ENCODE measurements at places on chromosomes 3 and 15.

DNA sequence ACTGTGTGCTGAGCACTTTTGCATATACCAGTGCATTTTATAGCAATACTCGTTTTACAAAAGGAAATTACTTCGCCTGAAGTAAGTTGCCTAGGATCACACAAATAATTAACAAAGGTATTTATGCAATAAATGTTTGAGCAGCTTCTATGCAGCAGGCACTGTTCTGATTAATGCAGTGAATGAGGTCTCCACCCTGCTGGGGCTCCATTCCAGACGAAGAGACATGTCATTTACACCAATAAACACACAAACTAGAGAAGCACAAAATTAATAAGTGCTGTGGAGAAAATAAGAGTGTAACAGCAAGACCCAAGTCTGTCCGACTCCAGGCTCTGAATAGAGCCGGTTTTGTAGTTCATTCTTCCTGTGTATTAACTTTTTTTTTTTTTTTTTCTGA is 17.5 kb downstream of the NOX5 start:
- no peak for DNase-seq

GRCh38 chr15:29795610-29796009 is 26.7 kb downstream of the TJP1 start:
- no peak for DNase-seq

DNA sequence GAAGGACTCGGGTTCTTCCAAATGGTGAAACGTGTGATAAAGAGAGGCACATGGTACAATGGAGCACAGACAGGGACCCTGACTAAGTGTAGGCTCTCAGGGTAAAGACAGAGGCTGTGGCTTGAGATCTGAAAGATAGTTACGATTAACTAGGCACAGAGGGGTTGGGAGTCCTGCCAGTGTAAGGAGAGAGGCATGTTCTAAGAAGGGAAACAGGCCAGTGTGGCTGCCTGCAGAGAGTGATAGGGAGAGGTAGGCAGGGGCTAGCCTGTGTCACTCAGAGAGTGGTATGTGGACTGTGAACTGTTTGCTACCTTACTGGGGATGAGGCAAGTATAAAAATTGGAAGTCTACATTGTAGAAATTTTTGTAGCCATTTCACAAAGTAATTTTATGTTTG is 109.5 kb downstream of the PEX5L start:
- no peak for DNase-seq

DNA sequence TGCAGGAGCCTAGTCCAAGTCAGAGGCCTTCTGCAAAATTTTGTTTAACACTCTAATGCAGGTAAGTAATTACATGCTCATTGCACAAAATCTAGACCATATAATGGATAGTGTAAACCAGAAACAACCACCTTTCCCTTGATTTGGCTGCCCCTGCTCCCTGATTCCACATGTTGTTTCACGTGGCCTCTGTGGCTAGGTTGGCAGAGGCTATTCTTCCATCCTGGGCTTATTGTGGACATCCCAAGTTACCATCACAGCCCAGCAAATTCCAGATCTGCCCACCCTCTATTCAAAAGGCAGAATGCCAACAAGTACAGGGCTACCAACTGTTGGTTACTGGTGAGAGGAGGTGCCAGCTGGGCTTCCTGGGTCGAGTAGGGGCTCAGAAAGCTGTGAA is 794.5 kb upstream of the GRM7 start:
- DNase-seq = no peak

GRCh38 chr3:47989981-47990440 is 26.2 kb downstream of the MAP4 start:
- peak; percentile 23 for DNase-seq

GRCh38 chr3:32238453-32239306 is at the start of gene CMTM8:
Gene CMTM8 (plus strand): TSS chr3:32238680. CDS start chr3:32238973, 293 bp downstream.
- peak; percentile 39 for DNase-seq

- no peak for DNase-seq
Observed at GRCh38 chr3:130411320-130411719, 65.8 kb downstream of the COL6A5 start.

GRCh38 chr15:101070502-101071273 is 151.5 kb downstream of the LRRK1 start:
- no peak for DNase-seq

DNA sequence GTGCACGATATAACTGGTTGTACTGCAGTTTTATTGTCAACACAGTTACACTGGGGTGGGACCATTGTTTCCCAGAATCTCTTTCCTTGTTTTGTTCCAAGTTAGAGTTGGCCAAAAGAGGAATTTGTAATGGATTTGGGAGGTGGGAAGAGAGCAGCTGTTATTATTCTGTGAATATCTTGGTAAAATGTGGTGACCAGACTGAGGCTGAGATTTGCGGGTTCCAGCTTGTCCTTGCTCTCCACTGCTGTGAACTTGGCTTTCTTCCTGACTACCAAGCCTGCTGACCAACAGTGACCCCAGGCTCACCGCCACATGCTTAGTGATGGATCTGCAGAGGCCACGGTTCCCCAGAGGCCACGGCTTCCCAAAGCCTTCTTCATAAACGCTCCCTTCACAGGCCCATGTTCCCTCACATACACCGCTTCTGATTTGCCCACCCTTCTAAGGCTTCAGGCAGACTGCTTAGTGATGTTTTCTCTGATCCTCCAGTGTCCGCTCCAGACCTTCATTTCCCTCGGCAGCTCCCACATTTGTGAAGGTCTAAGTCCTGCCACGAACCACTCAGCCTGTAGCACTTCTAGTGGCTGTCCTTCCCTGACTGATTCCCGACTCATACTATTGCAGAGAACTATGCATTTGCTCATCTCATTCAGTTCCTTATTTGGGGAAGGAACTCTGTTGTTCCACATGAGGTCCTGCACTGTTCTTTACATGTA is 525.5 kb upstream of the RGMA start:
- DNase-seq = no peak

- DNase-seq = no peak
Observed at GRCh38 chr3:184565421-184566211, 4.0 kb downstream of the EPHB3 start.

DNA sequence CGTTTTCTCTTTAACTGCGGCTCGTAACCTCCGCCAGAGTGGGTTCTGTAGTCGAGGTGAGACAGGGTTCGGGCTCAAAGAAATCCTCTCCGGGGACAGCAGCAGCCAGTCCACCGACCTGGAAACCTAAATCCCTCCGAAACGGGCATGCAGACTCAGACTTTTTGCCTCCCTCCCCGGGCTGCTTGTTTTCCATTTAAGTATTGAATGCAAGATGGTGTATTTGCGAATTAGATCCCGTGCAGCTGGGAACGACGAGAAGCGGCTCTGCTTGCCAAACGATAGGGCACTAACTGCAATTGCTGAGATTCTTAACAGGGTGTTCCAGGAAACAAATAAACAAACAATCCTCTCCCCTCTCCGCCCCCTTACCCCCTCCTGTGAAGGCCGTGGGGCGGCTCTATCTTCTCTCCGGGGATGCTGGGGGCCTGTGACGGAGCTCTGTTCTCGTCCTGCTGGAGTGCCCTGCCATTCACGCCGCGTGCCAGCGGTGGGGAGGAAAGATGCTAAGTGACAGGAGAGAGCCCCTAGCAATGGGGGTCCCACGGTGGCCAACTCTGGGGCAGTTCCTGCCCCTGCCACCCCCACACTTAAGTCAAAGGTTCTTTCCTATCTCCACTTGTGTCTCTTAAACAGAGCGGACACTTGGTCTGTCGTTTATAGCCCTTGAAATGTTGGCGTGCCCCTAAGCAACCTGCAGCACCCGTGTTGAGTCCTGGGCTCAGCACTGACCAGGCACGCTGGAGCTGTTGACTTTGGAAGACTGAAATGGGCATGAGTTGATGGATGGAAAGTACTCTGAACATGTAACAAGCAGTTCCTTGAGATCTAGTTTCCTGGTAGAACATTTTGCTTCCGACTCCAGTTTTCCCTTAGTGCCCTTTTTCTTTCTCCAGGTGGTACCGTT is 1.3 kb upstream of the ETV5 start:
- DNase-seq = no peak

- DNase-seq = no peak
Observed at GRCh38 chr3:133882986-133883586, 12.6 kb downstream of the RAB6B start.

- DNase-seq = no peak
Observed at GRCh38 chr15:98658831-98659699, 10.7 kb downstream of the IGF1R start.

DNA sequence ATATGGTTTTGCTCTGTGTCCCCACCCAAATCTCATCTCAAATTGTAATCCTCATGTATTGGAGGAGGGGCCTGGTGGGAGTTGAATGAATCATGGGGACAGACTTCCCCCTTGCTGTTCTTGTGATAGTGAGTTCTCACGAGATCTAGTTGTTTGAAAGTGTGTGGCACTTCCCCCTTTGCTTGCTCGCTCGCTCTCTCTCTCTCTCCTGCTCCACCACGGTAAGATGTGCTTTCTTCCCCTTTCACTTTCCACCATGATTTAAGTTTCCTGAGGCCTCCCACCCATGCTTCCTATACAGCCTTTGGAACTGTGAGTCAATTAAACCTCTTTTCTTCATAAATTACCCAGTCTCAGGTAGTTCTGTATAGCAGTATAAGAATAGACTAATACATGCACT is 60.7 kb downstream of the GSK3B start:
- no peak for DNase-seq

DNA sequence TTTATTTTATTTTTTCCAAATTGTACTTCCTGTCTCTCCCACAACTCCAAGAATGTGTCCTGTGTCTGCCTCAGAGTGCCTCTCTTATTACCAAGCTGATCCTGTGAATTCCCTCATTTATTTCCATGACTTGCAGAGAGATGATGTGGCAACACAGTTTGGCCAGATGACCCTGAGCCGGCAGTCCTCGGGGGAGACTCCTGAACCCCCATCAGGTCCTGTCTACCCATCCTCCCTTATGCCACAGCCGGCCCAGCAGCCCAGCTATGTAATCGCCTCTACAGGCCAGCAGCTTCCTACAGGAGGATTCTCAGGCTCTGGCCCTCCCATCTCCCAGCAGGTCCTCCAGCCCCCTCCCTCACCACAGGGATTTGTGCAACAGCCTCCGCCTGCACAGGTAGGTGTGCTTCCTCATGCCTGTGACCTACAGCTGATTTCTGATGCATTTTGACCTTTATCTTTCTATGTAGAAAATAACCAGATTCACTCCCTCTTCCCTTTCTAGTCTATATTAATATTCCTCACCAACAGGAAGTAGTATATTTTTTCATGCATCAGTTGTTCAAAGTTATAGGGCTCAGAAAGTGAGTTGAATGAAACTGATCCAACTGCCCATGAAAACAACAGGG is 100.0 kb downstream of the ARPP21 start:
- no peak for DNase-seq

GRCh38 chr3:194806991-194807630 is 121.4 kb downstream of the FAM43A start:
- DNase-seq = no peak

GRCh38 chr3:45081506-45082141 is 55.5 kb downstream of the CLEC3B start:
- DNase-seq = no peak

DNA sequence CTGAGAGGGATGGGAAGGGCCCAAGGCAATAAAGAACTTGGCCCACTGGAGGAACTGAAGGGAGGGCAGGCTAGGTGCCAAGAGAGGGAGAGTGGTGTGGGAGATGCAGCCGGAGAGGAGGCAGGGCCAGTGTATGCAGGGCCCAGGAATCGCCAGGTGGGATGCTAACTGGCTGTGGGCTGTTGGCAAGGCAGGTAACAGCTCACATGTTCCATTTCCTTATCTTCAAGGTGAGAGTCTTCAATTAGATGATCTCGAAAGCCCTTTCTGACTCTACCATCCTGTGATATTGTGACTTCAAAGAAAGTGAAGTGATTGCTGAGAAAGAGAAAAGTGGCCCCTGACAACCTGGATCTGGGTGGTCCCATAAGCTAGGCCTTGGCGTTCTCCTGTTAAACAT is 49.0 kb downstream of the CASR start:
- no peak for DNase-seq

- DNase-seq = no peak
Observed at GRCh38 chr3:105166893-105167292, 199.8 kb upstream of the ALCAM start.

DNA sequence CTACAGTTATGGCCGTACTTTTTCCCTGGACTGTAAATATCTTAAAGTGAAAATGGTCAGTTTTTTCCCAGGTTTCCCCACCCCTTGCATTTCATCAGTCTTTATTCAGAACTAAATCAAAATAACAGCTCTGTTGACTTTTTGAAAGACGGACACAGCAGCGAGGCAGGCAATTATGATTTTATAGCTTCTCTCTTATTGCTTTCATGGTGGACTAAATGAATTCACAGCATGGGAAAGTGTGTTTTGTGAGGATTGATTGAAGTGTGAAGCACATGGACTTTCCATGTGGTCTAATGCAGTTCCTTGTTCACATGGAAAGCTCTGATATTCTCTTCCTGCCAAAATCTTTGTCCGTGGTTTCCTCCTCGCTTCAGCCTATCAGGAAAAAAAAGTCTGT is 268.7 kb upstream of the ARL6 start:
- no peak for DNase-seq

- no peak for DNase-seq
Observed at GRCh38 chr3:126927846-126928245, 55.1 kb upstream of the PLXNA1 start.

- no peak for DNase-seq
Observed at GRCh38 chr3:69809076-69809835, 70.0 kb downstream of the MITF start.

DNA sequence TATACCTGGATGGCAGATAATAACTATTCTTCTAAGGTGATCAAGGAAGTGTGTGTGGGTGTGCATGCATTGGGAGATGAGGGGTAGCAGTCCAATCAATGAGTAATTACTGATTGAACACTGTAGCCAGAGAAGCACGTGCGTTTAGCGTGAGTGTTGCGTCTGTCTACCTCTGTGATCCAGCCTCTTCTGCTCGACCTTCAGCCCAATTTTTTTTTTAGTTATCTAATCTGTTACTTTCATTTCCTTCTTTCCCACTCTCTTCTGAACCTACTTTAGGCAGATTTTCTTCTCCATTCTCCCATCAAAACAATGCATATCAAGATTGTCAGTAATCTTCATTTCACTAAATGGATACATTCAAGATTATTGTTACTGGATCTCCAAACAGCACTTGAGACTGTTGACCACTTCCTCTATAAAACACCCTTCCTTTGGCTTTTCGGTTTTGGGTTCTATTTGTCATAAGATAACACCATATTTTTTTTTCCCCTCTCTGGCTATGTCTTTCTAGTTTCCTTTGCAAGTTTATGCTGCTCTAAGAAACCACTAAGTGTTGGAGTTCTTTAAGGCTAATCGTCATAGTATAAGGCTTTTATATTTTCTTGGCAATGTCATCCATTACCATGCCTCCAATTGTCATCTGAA is 41.0 kb downstream of the MCTP2 start:
- no peak for DNase-seq

DNA sequence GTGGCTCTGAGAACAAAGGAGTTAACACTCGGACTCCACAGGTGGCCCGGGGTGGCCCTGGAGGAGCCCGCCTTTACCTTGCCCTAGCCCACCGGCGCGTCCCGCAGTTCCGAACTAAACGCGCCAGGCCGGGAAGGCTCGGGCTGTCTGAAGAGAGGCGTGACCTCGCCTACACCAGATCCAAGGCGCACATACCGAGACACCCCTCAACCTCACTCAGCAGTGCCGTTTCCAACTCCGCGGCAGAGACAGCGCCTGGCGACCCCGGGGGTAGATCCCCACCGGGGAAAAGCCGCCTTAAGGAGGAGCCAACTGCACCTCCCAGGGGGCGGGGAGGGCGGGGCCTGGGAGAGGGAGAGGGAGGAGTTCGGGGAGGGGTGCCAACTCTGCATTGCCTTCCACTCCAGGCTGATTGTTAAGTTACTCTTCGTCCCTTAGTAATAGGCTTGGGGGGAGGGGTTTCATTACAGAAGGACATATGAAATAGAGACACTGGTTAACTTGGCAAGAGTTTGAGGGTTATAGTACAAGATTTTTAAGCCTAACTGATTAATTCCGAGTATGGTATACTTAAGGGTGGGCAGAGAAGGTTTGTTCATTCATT is at the start of gene DLG1:
TSS of gene DLG1 (minus strand) at position 272 of the 604 bp plus-strand sequence. CDS start 1,408 bp downstream, outside the sequence.
- peak; percentile 46 for DNase-seq

- DNase-seq = no peak
Observed at GRCh38 chr15:92326236-92326635, 67.4 kb upstream of the ST8SIA2 start.

Measured in stimulated activated CD8-positive, alpha-beta memory T cell treated with anti-CD3 and anti-CD28 coated beads, Interleukin-4, amount 100 ng/mL, for 1 hour (primary cell).